ENCODE measurements at places on chromosomes 1 and 21.
A peak's percentile ranks its signal among the peaks of the same experiment; 100 is the strongest.

- no peak for DNase-seq
Observed at GRCh38 chr1:200243042-200243437, 166.8 kb downstream of the ZNF281 start.

DNA sequence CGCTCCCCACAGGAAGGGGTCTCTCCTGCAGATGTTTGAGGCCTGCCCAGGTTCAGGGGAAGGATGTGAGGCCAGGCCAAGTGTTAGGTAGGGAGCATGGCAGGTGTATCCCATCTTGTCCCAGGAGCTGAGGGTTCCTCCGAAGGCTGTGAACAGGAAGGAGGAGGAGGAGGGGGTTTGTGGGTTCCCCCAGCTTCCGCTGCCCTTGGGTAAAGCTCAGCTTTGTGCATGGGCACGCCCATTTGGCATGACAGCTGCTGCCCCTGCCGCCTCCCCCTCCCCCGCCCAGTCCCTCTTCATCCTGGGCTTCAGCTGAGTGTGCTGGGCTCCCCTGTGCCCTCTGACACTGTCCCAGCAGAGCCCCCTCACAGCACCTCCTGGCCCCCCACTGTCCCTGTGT, 25.5 kb downstream of the TNFRSF8 start:
- DNase-seq: no peak

DNA sequence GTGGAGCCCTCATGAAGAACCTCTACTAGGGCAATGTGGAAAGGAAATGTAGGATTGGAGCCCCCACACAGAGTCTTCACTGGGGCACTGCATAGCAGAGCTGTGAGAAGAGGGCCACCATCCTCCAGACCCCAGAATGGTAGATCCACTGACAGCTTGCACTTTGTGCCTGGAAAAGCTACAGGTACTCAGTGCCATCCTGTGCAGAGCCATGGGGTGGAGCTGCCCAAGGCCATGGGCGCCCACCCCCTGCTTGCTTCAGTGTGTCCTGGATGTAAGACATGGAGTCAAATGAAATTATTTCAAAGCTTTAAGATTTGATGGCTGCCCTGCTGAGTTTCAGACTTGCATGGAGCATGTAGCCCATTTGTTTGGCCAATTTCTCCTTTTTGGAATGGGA, 17.2 kb upstream of the TSHB start:
- DNase-seq: no peak

DNA sequence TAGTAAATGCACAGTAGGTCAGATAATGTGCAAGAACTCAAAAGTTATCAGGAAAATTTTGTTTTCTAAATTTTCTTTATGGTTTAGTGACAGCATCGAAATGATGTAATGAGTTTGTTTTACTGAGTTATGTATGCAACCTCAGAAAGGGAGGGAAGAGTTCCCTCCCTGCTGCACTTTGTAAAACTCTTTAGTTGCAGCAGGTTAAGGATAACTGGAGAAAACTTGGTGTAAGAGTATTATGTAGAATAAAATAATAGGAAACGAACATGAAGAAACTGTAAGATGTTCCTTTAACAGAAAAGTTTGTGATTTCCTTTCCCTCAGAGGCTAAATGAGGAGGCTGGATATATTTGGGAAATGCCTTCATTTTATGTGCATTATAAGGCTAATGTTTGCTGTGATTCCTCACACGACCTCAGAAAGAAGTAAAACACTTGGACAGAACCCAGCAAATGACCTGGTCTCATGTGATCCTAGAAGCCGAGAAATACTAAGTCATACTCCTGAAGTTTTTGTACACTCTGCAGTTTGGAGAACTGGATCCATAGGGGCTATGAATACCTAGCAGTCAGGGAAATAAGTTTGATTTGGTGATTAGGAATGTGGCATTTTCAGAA, 35.4 kb downstream of the ADGRL2 start:
- DNase-seq: no peak

DNA sequence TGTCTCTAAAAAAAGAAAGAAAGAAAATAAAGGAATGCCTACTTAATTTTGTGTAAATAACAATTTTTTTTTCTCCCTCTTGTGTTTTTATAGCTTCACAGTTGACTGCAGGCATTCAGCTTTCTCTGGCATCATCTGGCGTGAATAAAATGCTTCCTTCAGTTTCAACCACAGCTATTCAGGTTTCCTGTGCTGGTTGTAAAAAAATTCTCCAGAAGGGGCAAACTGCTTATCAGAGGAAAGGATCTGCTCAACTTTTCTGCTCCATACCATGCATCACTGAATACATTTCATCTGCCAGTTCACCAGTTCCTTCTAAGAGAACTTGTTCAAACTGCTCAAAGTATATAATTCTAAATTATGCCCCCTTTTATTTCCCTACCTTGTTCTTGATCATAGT, 18.0 kb downstream of the ZMYM1 start:
- no peak for DNase-seq

DNA sequence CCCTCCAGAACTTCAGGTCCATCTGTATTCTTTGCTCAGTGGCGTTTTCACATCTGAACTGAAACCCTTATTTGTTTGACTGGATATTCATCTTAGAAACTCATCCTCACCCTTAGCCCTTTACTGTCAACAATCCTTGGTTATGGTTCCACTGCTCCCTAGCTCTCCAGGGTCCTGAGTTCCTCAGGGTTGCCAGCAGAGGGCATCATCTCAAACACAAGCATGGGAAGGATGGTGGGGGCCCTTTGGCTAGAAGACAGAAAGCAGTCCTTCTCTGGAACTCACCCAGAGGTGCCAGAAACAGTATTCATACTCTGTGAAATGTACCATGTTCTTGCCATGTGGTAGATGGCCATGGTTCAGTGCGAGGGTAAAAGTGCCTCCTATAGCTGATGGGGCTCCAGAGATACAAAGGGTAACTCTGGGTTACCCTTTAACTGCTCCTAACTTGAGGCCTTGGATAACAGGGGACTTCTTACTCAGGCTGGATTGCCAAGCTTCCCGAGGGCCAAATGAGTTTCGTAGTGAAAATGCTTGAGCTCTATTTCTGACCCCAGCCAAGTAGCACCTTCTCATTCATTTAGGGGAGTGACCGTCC, 11.3 kb downstream of the NCSTN start:
- peak; percentile 28 for DNase-seq

- no peak for DNase-seq
Observed at GRCh38 chr1:156709031-156709430, 3.6 kb upstream of the CRABP2 start.

DNA sequence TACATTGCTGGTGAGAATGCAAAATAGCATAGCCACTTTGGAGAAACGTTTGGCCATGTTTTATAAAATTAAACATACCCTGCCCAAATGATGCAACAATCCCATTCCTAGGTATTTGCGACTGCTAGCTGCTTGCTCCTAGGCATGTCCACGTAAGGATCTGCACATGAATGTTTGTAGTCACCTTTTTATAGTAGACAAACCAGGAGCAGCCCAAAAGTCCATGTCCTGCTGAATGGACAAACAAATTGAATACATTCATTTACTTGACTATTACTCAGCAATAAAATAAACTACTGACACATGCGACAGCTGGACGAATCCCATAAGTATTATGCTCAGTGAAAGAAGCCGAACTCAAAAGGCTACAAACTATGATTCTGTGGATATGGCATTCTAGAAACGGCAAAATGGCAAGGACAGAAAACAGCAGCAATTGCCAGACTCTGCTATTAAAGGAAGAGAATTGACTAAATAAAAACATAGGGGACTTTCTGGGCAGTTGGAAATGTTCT, 161.9 kb upstream of the GALNT2 start:
- DNase-seq: no peak

GRCh38 chr1:223825767-223826748, 19.7 kb downstream of the TP53BP2 start:
- no peak for DNase-seq

DNA sequence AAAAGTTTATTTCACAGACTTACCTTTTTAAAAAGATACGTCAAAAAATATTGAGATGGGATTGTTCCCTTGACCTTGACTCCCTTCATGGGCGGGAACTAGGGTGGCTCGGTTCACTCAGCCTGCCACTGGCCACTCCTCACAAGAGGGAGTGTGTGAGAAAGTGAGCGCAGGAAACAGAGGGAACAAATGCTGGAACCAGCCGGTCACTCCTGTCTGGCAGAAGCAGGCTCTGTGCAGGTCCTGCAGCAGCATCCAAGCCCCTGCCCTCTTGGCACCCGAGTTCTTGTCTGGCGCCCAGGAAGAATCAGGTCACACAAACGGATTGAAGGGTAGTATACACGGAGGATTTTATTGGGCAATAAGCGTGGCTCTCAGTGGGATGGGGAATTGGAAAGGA, 58.9 kb downstream of the ZNF648 start:
- DNase-seq: no peak

GRCh38 chr1:63316984-63317816, 5.2 kb upstream of the FOXD3 start:
- DNase-seq: peak; percentile 71

- DNase-seq: no peak
Observed at GRCh38 chr1:21118167-21118566, 58.5 kb downstream of the EIF4G3 start.

- no peak for DNase-seq
Observed at GRCh38 chr1:50851034-50851433, 109.0 kb downstream of the FAF1 start.

DNA sequence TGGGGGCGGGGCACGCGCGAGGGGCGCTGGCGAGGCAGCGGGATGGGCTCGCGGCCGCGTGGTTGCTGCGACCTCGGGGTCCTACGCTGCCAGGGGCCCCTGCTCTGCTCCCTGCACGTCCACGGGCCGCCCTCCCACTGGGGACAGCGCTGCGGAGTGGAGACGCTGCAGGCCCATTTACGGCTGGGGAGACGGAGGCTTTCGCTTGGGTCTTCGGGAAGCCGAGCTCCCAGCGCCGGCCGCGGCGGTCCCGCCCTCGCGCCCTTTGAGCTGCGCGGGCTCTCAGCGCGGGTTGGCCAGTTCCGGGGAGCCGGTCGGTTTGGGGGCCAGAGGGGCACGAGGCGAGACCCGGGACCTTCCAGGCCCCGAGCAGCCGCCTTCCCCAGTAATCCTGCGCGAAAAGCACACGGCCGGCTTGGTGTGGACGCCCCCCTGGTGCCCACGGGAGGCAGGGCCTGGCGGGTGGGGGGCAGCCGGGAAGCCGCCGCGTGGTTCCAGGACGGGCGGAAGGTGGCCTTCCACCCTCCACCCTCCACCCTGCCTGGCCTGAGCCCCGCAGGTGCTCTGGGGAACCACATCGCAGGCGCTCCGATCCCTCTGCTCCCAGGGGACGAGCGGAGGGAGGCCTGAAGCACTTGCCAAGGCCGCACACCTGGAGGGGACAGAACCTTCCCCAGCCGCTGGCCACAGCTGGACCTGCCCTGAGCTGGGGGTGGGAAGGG, 570 bp upstream of the PEX10 start:
- no peak for DNase-seq

DNA sequence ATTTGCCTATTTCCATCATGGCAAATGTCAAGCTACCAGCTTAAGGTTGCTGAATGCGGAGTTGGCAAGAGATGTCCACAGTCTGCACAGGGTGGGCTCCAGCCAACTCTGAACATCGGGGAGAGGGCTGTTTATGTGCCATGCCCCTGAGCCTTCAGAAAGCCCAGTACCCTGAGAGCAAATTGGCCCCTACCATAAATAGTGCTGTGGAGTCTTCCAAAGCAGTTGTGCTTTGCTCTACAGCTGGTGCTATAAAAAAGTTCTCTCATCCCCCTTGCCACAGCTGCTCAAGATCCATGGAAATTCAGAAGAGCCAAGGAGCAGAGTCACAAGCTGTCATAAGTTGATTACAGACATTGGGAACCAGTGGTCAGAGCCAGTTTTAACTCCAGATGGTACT, 85.6 kb upstream of the CLDN14 start:
- no peak for DNase-seq

DNA sequence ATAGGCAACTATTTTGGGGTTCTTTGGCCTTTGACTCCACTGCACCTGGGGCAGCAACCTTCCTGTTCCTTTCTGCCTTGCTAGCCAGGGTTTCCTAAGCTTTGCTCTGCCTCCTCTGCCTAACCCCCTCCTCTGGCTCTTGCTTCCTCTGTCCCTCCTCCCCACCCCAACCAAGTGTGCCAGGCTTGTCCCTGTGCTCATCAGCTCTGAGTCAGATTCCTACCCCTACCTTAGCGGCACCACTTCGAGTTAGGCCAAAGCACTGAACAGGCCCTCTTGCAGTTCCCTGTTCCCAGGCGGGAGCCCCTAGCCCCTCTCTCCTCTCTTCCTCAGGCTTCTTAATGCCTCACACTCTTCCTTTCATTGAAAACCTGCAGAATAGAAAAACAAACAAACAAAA, 74.8 kb upstream of the HAO2 start:
- no peak for DNase-seq

DNA sequence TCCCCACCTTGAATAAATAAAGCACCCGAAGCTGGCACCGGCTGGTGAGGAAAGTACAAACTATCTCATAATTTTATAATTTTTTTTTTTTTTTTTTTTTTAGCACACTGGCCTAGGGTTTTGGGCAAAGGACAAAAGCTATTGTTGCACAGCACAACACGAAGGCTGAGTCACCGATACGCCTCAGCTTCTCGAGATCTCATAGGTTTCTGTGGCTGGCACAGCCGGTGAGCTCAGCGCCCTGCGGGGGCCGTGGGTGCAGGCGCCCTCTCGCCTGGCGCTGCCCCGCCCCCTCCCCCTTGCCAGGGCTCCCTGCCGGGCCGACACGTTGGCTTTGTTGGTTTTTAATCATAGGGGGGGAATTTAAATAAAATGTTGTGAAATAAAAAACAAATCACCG, 17.2 kb downstream of the CASZ1 start:
- peak; percentile 27 for DNase-seq

DNA sequence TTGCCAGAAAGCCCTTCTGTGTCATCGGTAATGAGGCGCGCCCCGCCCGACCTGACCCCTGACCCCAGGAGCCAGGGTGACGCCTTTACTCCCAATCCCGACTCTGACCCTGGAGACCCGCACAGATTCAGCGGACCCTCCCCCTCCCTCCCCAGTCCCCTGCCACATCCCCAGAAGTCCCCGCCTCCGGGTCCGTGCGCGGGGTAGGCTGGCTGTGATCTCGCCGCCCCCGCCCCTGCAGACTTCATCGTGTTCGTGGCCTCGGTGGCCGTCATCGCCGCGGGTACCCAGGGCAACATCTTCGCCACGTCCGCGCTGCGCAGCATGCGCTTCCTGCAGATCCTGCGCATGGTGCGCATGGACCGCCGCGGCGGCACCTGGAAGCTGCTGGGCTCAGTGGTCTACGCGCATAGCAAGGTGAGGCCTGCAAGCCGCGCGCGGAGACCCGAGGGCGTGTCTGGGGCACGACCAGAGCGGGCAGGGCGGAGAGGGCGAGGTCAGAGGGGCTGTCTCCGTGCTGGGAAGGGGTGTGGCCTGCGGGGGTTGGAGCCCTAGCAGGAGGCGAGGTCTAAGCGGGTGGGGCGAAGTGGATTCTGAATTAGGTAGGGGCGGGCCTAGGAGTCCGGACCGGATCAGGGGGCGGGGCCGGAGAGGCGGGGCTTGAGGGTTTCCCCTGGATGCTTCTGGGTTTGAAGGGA, 34.8 kb downstream of the KCNQ4 start:
- DNase-seq: no peak

All from NCI-H460 (cell line).